ENCODE measurements at places on chromosomes 1 and 21.

- no peaks in the 10 kb centered on the region for H3K4me1 ChIP-seq
- peaks cover 36% of the 10 kb centered on the region for H3K27me3 ChIP-seq
- no peaks in the 10 kb centered on the region for H3K36me3 ChIP-seq
- H3K4me3 ChIP-seq, result no peak overlapping the region
- H3K27ac ChIP-seq, result no peak overlapping the region
These were observed 7.1 kb upstream of the DIPK1A start for GRCh38 chr1:92968138-92969032.

DNA sequence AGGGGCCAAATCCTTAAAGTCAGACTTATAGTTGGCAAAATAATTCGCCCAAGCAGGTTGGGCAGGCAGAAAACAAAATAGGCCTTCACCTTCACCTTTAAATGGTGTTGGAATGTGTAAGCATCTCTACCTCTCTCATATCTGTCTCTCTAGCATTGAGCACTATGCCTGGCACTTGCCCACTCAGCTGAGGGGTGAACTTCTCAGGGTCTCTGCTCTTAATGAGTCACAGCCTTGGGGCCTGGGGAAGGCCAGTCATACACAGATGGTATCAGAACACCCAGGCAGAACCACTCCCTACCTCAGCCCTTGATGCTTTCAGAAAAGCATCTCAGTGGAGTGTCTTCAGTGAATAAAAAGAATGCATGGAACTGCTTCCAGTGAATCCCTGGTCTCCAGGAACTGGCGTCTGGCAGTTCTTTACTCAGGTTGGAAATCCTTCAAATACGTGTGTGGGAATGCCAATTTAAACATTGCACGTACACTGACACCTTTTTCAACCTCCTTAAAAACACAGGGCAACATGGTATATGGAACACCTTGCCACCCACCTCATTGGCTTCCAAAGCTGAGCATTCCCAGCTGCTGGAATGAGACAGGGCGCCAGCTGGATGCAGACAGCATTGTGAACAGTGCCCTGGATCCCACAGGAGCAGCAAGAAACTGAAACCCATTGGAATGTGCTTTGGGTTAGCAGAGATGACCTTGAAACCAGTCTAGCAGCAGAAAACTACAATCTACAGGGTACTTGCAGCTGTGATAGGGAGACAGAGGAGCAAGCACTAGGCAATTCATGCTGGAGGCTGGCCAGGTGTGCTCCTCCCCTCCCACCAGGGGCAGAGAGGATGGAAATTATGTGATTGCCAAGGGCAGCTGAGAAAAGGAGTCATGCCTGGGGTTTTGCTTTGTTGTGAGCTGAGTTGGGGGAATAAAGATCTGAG, 30.0 kb downstream of the ZNF697 start:
- H3K27me3 ChIP-seq, result no peaks in the 10 kb centered on the region
- peaks cover 7% of the 10 kb centered on the region for H3K36me3 ChIP-seq
- DNase-seq, result no peak
- H3K4me1 ChIP-seq, result no peaks in the 10 kb centered on the region
- no peak overlapping the region for H3K4me3 ChIP-seq

DNA sequence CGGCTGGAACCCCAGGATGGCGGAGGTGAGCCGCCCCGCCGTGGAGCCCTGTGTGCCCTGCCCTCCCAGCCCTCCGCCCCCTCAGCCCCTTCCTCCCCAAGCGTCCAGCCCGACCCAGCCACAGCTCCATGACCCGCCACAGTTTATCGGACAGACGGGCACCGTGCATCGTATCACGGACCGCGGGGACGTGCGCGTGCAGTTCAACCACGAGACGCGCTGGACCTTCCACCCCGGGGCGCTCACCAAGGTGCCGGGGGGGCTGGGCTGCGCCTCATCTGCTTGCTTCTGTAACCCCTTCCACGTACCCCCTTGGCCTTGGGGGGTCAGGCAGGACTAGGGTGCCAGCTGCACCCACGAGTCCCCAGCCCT, 6.6 kb upstream of the MMP23B start:
- H3K4me1 ChIP-seq, result no peaks in the 10 kb centered on the region
- no peak overlapping the region for H3K4me3 ChIP-seq
- no peak for DNase-seq

DNA sequence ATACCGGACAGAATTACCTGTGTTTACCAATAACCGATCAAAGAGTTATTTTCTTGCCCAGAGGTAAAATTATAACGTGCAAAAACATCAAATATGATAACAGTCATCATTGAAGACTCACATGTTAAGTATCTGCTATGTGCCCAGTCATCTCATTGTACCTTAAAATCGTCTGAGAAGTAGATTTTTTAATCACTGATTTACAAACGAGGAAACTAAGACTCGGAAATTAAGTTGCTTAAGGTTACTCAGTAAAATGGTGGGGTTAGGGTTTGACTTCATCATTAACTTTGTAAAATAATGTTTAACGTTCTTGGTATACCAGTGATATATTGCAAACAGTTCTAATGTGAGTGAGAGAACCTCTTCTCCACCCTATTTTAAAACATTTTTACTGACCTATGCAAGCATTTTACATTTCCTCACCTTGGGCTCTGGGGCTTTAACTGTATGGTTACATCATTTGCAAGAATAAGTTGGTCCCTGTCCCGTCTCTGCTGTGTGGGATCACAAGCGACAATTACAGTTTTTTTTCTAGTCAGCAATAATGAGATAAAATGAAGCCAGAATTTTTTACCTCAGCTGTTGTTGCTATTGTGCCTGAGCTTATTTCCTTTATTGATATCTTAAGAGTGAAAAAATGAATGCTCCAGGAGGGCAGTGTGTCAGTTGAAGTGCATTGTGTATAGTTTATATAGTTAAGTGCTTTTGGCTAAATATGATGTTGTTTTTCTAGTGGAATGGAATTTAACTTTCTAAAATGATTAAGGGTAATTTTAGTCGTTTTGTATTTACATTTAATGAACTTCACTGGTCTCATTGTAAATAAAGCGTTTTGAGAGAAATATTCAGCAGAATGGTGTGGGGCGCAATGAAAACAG, 2.7 kb downstream of the RPRD2 start:
- no peak overlapping the region for H3K27ac ChIP-seq
- no peaks in the 10 kb centered on the region for H3K27me3 ChIP-seq
- H3K4me3 ChIP-seq, result peak overlapping the region; percentile 83
- no peaks in the 10 kb centered on the region for H3K4me1 ChIP-seq
- DNase-seq, result no peak

DNA sequence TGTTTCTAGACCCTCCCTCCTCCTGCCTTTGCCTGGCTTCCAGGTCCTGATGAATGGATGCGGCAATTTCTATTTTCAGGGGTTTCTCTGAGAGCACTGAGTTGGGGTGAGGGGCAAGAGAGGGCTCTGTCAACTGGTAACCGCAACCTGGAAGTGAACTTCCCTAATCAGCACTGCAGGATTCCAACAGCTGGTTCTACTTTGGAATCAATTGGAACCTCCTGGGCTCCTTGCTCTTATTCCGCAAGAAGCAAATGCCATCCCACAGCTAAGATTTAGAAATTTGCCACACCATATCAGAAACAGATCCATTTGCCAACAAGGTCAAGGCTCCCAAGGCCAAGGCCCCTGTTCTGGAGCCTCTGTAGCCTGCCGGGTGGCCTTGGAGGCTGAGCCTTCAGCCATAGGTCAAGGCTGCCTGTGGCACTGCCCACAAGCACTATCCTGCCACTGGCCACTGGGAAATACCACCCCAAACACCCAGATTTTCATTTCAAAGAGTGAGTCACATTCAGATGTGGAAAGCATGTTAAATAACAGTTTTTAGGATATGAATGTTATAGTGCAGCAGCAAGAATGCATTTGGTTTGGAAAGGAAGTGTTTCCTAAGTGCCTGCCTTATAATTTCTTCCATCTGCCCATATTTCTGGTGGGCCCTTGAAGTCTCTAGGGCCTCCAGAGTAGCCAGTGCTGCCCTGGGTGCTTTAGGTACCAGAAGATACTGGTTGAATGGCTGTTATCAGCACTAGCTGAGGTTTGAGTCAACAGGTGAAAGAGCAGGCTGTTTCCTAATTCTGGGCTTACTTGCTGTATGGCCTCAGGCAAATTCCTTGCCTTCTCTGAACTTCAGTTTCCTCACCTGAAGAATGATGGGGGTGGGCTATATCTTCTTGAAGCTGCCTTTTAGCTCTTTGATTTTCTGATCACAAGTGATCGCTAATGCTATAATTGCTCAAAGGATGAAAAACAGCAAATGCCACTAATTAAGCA, 56.3 kb upstream of the JUN start:
- H3K27me3 ChIP-seq, result no peaks in the 10 kb centered on the region
- no peaks in the 10 kb centered on the region for H3K4me1 ChIP-seq
- DNase-seq, result no peak
- no peaks in the 10 kb centered on the region for H3K36me3 ChIP-seq
- H3K4me3 ChIP-seq, result no peak overlapping the region
- no peak overlapping the region for H3K27ac ChIP-seq

DNA sequence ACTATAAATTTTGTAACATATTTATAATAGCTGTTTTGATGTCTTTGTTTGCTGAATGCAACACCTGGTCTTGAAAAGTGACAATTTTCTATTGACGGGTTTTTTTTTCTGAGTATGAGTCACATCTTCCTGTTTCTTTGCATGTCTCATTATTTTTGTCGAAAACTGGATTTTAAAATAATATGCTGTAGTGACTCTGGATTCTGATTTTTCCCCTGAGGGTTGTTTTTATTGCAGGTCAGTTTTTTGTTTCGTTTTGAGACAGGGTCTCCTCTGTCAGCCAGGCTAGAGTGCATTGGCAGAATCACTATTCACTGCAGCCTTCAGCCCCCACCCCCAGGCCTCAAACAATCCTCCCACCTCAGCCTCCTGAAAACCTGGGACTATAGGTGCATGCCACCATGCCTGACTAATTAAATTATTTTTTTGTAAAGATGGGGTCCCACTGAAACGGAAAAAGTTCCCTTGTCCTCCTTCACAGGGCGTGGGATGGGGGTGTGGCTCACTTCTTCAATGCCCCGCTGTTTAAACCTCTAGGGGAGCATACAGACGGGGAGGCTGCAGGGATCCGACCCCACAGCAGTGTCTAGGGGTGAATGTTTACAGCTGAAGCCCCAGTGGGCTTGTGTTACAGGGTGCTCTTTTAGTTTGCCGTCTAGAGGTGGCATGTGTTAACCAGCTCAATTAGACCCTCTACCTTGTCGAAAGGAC, 11.3 kb upstream of the PPIE start:
- DNase-seq, result no peak
- no peaks in the 10 kb centered on the region for H3K36me3 ChIP-seq
- no peak overlapping the region for H3K27ac ChIP-seq
- H3K27me3 ChIP-seq, result peaks cover 74% of the 10 kb centered on the region

- H3K27ac ChIP-seq, result no peak overlapping the region
- DNase-seq, result no peak
- no peaks in the 10 kb centered on the region for H3K36me3 ChIP-seq
- H3K4me1 ChIP-seq, result peaks cover 8% of the 10 kb centered on the region
These were observed 8.5 kb downstream of the HLX start for GRCh38 chr1:220887520-220888416.

- DNase-seq, result no peak
- no peak overlapping the region for H3K27ac ChIP-seq
- no peaks in the 10 kb centered on the region for H3K36me3 ChIP-seq
These were observed 53.3 kb upstream of the ITPKB start for GRCh38 chr1:226792368-226792767.
